ENCODE measurements at places on chromosomes 11 and 22.
A peak's percentile ranks its signal among the peaks of the same experiment; 100 is the strongest.

- no peak for DNase-seq
Measured at GRCh38 chr11:117375960-117376359, 48.3 kb downstream of the CEP164 start.

DNA sequence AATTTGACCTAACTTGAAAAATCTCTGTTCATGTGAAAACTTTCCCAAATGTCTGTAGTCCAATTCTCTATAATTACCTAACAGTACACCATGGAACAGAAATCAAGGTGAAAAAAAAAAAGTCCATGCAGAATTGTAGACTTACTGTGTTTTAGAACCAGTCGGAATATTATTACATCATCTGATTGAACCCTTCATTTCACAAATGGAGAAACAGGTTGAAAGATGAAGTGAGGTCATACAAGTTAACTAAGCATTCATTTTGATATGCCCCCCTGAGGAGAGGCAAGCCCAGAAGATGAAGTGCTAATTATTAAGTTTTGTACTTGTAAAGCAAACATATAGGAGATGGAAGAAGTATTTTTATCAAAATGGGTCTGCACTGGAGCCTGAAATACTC, 179.4 kb downstream of the WNT11 start:
- no peak for DNase-seq

DNA sequence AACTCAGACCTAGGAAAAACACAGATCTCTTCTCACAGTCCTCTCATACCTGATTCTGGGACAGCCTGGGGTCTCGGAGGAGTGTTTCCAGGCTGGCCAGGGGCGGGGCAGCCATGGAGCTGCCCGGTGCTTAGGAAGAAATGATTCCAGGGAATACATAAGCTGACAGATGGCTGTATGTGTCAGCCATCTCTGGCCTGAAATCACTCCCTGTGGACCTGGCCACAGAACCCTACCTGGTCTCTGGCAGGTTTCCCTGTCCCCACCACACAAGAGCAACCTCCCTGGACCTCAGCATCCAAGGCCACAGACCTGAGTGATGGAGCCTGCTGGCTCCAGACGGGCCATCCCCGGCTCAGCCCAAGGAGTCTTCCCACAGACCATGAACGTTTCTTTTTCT, 10.0 kb downstream of the GGA1 start:
- no peak for DNase-seq

GRCh38 chr22:49550141-49550430, 277.6 kb downstream of the BRD1 start:
- no peak for DNase-seq

DNA sequence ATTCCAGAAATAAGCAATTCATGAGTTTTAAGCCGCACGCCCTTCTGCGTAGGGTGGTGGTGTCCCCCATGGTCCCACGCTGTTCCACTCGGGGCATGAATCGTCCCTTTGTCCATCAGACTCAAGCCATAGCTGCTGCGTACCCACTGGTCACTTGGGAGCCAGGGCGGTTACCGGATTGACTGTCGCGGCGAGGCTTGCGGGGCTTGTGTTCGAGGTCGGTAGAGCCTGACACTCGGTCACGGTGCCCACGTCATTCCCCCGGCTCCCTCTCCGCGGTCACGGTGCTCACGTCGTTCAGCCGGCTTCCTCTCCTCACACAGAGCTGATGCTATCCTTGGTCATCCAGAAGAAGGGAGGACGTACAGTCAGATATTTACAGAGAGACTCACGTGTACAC, 1227.0 kb downstream of the BRD1 start:
- no peak for DNase-seq

GRCh38 chr11:113477321-113477720, 2.1 kb upstream of the DRD2 start:
- DNase-seq = no peak

- DNase-seq = no peak
Measured at GRCh38 chr11:13954591-13954990, 7.9 kb upstream of the SPON1 start.

DNA sequence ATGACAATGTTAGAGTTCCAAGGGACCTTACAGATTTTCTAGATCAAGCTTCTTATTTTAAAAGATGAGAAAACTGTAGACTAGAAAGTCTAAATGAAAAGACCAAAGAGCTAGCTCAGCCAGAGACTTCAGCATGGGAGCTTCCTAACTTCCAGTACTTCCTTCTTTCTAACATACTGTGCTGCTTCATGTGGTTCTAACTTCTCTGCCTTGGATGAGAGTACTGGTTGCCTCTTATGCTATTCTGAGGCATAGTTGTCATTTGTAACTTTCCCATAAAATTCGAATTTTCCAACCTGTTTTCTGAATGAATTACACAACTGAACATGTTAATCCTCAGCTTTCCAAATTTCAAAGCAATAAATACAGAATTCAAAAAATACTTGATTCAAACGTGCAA, 1.8 kb downstream of the MTMR2 start:
- DNase-seq = no peak

DNA sequence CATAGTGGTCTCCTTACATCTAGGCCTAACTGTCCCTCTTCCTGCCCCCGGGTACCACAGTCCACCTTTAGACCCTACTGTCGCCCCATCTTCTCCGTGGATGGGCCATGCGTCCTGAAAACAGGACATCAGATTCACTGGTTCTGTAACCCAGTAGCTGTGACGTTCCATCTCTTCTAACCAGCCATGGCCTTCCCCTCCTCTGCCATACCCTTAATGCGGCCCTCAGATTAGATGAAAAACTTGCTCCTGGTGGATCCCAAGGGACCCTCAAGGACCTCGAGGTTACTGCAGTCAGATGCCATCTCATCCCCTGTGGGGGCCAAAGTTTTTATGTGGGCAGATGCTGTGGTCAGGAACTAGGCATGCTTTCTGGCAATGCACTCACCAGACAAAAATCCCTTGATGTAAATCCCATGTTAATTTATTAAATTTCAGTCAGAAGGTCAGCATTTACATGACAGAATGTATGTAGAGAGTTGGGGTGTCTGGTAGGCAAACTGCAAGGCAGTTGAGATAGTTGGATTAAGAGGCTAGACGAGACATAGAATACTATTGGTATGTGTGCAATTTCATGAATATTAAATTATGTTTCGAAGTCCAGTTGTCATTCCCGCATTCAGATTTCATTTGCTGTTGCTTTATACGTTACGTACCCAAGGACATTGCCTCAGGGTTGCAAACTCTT, 64.3 kb downstream of the WNT11 start:
- no peak for DNase-seq

GRCh38 chr11:85967457-85967856, 101.4 kb downstream of the PICALM start:
- DNase-seq = no peak

DNA sequence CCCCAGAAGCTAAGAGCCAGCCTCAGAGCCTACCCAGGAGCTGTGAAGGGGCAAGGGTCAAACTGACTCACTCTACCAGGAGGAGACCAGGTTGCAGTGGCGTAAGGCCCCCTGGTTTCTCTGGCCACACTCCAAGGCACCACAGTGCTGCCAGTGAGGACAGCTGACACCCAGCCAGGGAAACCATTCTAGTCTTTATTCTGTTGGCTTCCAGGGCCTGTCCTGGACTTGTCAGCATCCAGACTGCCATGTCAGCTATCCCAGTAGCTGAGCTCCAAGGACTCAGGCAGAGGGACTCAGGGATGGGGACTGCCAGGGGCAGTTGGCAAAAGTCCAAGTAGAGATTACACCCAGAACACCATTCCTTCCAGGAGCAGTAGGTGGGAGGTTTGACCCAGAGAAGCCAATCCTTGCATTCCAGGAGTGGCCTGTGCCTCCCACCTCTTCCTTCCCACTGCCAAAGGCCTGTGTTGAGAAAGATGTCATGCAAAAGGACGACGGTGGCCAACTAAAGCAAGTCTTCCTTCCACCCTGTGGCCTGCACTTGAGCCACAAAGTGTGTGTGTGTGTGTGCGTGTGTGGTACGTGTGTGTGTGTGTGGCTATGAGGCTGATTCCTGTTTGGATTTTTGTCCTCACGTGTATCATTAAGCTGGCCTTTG, 3.6 kb upstream of the MAPK8IP1 start:
- no peak for DNase-seq

GRCh38 chr22:42837556-42837955, 19.5 kb downstream of the ARFGAP3 start:
- no peak for DNase-seq

- peak; percentile 76 for DNase-seq
Measured at GRCh38 chr11:17063171-17064002, 14.1 kb downstream of the RPS13 start.

GRCh38 chr11:119780222-119780953, 51.4 kb upstream of the NECTIN1 start:
- no peak for DNase-seq

GRCh38 chr22:17786435-17787161, 12.3 kb upstream of the BID start:
- DNase-seq = no peak

GRCh38 chr11:18332891-18333290, 10.5 kb downstream of the GTF2H1 start:
- DNase-seq = no peak

DNA sequence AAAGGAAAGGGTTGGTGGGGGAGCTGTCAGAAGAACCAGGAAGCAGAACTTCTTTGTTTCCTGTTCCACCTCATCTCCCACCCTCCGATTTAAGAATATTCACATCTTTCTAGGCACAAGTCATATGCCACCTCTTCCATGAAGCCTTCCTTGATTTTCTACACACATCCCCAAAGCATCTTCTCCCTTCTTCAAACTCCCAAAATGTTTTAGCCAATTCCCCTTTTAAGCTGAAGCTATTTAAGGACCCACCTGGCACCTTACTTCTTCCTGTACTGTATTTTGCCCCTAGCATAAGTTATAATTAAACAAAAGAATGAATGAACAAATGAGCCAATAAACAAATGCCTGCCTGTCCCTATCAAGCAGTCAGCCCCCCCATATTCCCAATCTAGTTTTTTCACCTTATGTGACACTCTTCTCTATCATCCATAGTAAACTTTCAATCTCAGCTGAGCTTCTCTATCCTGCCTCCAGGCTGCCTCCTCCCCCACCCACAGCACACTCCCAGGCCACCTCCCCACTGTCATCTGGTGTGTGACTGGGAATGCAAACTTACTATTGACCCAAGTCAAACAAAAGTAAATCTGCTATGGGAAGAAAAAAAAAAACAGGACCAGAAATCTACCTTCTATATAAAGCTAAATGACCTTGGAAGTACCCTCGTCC, 3.9 kb downstream of the TNKS1BP1 start:
- no peak for DNase-seq

- DNase-seq = peak; percentile 80
Measured at GRCh38 chr11:46352063-46352841, 5.0 kb downstream of the DGKZ start.

DNA sequence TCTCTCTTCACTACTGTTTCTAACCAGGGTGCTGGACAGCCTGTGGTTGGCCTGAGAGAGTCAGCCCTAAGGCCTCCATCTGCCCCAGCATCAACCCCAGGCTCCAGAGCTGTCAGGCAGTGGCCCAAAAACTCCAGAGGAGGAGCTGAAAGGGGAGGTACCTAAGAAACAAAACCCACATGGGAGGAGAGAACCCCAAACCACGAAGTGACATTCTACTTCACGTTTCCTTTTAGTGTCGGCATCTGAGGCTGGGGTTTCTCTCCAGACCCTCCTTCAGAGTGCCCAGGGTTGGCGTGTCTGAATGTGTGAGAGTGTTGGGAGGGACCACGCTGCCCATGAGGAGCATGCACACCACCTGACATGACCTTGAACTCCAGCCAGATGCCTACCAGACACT, 69.8 kb upstream of the NNMT start:
- no peak for DNase-seq

- DNase-seq = no peak
Measured at GRCh38 chr11:123977731-123978347, at the start of gene OR10S1. OR10S1 (minus strand) TSS chr11:123977781; CDS start chr11:123977664, 117 bp downstream.

DNA sequence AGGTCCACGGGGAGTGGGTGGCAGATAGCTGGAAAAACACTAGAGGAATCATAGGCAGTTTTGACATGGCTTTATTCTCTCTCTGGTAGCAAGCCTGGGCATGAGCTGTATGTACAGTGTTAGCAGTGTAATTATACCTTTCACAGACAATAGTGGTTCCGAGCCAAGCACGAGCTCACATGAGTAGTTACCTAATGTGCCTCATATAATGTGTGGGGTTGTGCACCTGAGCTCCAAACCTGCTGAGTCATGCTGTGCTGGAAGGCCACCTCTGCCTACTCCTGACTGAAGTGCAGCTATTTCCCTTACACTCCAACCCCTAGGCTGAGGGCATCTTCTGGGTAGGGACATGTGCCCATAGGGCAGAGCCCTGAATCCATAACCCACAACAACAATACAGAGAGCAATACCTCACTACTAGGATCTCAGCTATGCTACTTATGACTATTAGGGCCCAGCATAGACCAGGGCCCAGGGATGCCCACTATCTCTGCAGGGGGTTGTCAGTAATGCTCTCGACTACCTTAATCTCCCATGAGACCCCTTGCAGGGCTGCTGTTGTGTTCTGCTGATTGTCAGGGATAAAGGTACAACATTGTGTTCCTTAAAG, 432.1 kb downstream of the DYNC2H1 start:
- DNase-seq = no peak

DNA sequence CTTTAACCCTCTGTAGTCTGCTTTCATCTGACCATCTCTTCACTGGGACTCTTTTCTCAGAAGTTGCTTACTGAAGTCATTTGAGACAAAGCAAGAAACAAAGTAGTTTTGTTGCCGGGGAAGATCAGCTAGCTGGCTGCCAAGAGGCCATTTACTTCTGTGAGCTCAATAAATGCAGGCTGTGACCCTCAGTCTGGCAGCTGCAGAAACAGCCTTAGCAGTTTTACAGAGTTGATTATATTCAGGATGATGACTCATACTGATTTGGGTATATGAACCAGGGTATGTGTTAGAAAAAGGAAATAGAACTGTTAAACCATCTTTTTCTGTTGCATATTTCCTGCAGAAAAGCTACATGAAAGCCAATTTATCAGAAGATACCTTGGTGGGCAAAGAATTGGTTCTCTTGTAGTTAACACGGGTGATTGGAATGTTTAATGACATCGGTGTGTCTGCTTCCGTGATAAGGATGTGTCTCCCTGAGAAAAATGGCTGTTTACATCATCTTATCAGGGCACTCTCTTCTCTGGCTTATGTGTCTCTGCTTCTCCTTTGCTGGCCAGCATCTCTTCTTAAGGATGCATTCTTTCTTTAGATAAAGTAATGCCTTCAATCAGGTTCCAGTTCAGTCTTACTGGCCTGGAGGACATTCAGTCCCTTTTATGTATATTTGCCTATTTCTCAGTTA, 18.5 kb downstream of the FIBIN start:
- DNase-seq = no peak

GRCh38 chr11:21615955-21616371, 576.9 kb upstream of the ANO5 start:
- no peak for DNase-seq

GRCh38 chr22:19509191-19509590, 15.0 kb downstream of the CLDN5 start:
- DNase-seq = no peak

GRCh38 chr11:3614742-3615171, 27.0 kb downstream of the ART5 start:
- peak; percentile 73 for DNase-seq
